ENCODE measurements at places on chromosomes 2 and 18.
A peak's percentile ranks its signal among the peaks of the same experiment; 100 is the strongest.

GRCh38 chr2:147511491-147511948 lies 333.3 kb upstream of the ACVR2A start:
- no peak overlapping the region for H3K27ac ChIP-seq
- peak; percentile 64 for DNase-seq
- peaks cover 1% of the 10 kb centered on the region for H3K36me3 ChIP-seq
- H3K4me3 ChIP-seq = no peak overlapping the region

DNA sequence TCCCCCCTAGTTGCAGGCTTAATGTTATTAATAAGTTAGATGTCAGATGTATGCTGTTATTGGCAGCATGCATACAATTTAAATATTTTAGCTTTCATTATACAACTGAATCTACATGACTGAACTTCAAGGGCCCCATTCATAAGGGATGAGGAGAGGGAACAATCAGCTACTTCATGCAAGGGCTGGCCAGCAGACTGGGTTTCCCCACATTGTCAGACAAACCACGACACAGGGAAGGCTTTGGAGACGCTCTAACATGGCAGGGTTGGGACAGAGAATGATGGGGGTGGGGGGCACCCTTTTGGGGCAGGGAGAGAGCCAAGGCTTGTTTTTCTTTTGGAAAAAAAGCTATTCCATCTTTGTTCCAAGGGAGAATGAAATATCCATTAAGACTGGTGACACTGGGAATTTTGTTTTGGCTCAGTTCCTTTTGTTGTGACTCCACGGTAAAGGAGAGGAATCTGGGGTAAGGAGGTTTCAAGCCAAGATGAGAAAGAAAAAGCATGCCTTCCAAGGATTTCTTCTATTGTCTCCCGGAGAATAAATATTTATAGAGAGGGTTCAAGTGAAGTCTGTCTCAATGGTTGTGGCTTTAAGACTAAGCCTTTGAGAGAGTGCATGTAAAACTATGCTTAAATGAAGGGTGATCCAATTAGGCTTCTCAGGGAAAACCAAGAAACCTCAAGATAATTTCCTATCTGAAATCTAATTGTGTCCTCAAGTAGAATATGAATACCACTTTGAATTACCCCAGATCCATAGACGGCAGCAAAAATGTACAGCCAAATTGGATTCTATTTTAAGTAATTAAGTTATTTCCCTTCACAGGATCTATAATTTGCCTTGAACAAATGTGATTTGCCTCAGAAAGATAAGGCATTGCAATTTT lies 5.4 kb downstream of the CXCR4 start:
- no peak for DNase-seq
- peaks cover 40% of the 10 kb centered on the region for H3K36me3 ChIP-seq
- peaks cover 39% of the 10 kb centered on the region for H3K4me1 ChIP-seq
- H3K4me3 ChIP-seq = no peak overlapping the region
- H3K27me3 ChIP-seq = peaks cover 4% of the 10 kb centered on the region
- no peak overlapping the region for H3K27ac ChIP-seq

GRCh38 chr18:74186661-74187060 lies 38.3 kb downstream of the TIMM21 start:
- no peaks in the 10 kb centered on the region for H3K36me3 ChIP-seq
- H3K27ac ChIP-seq = no peak overlapping the region
- peaks cover 20% of the 10 kb centered on the region for H3K27me3 ChIP-seq
- H3K4me1 ChIP-seq = no peaks in the 10 kb centered on the region
- H3K4me3 ChIP-seq = no peak overlapping the region

GRCh38 chr2:191362841-191363240 lies 117.6 kb downstream of the MYO1B start:
- DNase-seq = no peak
- H3K4me3 ChIP-seq = no peak overlapping the region
- no peaks in the 10 kb centered on the region for H3K27me3 ChIP-seq
- no peak overlapping the region for H3K27ac ChIP-seq

GRCh38 chr2:23843051-23843976 lies 83.6 kb downstream of the ATAD2B start:
- H3K27me3 ChIP-seq = no peaks in the 10 kb centered on the region
- no peak overlapping the region for H3K4me3 ChIP-seq
- H3K27ac ChIP-seq = no peak overlapping the region

DNA sequence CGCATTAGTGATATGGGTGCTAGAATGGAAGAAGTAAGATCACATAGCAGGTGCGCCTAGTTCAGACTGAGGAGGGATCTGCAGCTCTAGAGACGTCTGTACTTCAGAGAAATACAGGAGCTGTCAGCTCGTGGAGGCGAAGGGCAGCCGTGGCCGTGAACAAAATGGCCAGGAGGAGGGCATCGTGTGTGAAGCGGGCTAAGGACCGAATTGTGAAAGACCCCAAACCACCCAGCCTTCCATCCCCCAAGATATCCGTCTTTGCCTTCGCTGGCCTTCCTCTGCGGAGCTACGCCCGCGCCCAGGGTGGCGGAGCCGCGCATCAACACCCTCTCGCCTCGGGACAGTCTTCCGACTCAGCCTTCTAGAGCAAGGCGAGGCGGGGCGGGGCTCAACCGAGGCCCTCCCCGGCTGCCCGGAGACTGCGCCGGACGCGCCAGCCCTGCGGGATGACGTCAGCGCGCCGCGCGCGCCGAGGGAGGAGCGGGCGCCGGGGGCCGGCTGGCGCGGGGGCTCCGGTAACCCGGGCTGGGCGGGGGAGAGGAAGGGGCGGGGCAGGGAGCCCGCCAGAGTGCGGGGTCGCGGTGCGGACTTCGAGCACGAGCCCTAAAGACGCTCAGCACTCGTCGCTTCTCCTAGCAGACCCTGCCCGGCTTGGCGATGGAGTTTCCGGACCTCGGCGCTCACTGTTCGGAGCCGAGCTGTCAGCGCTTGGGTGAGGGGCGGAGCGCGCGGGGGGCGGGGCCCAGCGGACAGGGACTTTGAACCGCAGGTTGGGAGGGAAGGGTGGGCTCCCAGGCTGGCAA lies at the start of gene ZFAND2B:
ZFAND2B (plus strand) TSS at position 455 of the 806 bp plus-strand sequence; CDS start at position 661, 206 bp downstream.
- peak within 1 kb of the TSS; percentile 83 for H3K4me3 ChIP-seq
- peaks cover 20% of the 10 kb centered on the region for H3K36me3 ChIP-seq
- peak; percentile 99 for DNase-seq
- no peaks in the 10 kb centered on the region for H3K27me3 ChIP-seq
- peak within 1 kb of the TSS; percentile 92 for H3K27ac ChIP-seq
- peaks cover 35% of the 10 kb centered on the region for H3K4me1 ChIP-seq
